ENCODE measurements at places on chromosomes 13 and 19. TPM values are rescaled to one million over a fixed set of nuclear protein-coding genes. Genes with fewer than 3 reads are reported as not detected.

ZNF222 gene
- total RNA-seq = 7.5 TPM

PLEKHA4 gene
- 6.5 TPM for total RNA-seq

ERICH6B gene
- not detected for total RNA-seq

ZNF723 gene
- total RNA-seq = not detected
